NCI-H2081 (cell line): ENCODE measurements at places on chromosomes 16 and 17.

GRCh38 chr17:81510785-81511553 lies 1.6 kb downstream of the ACTG1 start:
- DNase-seq: no peak

DNA sequence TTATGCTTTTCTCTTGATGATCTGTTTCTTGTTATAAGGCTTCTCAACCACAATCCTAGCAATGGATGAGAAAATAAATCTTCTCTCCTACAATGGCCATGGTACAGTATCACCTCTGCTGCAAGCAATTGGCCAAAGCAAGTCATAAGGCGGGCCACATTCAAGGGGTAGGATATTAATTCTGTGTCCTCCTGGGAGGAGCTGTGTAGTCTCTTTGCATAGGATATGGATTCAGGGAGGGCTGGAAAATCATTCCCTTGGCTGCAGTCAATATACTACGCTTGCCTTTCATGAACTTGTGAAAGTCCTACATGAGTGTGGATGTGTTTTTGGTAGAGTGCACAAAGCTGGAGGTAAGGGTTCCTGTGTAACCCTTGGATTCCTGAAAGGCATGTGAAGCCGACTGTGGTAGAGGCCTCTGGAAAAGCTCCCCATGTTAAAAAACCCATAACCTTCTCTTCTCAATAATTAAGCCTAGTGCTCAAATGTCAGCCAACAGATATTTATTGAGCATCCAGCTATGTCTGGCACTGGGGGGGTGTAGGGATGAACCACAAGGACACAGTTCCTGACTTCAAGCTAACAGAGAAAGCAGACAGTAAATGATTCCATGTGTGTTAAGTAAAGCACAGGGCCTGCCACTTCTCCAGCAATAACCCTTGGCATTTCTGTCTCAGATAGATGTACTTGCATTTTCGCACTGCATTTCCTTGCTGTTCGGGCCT lies 147.6 kb upstream of the HS3ST3A1 start:
- DNase-seq: no peak

GRCh38 chr16:70753694-70754325 lies 47.1 kb downstream of the VAC14 start:
- no peak for DNase-seq

- DNase-seq: no peak
Observed at GRCh38 chr16:53898993-53899392, 195.0 kb downstream of the FTO start.

DNA sequence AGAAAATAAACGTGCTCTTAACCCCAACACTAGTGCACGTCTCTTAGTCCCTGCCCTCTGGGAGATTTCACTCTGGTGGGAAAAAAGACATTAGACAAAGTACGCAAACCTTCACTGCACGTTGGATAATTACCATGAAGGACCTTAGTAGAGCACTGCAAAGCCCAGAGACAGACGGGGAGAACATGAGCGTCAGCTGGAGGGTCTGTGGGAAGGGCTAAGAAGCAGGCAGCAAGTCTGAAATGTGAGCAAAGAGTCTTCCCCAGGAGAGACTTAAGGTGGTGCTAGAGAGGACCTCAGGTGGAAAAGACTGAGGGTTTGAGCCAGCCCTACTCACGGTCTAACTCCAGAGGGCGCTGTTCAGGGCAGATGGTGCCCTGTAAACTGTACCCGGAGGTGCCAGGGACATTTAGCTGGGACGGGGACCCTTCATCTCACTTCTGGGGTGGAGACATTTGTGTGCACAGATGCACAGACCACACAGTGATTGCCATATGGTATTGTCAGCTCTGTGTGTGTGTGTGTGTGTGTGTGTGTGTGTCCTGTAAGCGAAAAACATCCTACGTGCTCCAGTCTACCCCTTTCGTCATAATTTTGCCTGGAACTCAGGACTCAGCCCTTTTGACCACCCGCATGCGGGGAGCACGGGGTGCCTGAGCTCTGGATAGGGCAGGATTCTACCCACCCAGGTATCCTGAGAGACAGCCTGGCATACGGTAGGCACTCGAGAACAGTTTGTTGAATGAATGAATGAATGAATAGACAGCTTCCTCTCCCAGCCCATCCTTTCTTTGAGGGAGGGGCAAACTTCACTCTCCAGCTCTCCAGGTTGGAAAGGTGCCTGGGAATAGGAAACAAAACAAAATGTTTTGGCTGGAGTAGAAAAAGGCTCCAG lies 10.1 kb upstream of the STAC2 start:
- peak; percentile 59 for DNase-seq

DNA sequence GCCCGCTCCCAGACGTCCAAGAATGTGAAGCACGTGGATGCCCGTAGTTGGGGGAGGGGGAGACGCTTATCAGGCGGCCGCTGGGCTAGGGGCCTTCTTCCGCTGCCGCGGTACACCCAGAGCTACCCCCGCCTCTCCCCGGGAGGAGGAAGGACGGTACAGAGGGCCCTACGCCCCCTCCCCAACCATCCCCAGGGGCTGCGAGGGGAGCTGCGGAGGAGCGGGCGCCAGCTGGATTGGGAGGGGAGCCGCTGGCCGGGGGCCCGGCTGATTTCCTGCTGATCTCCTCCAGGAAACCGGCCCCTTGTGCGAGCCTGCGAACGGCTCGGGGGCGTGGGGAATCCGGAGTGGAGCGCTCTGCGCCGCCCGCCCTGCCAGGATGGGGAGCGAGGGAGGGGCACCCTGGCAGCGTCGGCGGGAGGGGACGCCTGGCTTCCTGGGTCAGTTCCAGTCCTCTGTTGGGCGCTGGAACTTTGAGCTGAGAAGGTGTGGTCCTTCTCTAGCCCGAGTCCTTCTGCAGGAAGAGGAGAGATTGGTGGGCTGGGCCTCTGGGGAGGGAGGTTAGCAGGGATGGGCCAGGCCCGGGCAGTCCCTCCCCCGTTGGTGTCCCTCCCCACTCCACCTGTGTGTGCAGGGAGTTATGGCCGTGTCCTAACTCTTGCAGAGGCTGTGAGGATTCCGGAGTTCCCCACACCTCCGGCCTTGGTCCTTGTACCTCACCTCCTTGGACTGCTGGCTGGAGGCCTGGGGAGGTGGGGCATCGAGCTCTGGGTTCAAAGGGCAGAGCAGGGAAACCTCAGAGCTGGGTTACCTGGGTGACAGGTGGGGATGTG lies 19.2 kb downstream of the GJD3 start:
- peak; percentile 79 for DNase-seq

- peak; percentile 35 for DNase-seq
Observed at GRCh38 chr17:77400445-77400870, 259.7 kb downstream of the SEC14L1 start.

DNA sequence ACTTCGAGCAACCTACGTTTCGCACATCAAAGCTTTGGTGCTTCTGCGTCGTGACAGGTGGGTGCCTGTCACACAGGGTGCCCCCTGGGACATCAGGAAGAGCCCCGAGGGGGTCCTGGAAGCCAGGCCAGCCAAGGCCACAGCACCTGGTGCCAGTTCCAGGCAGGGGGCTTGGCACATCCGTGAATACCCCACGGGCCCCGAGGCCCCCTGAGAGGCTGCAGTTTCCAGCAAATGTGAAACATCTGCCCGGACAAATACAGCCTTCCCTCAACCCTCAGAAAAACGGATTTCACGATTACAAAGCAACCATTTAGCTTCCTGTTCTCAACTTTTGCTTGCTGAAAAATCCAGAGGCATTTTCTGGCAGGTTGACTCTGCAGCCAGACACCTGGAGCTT lies 109.3 kb upstream of the METRNL start:
- DNase-seq: no peak

DNA sequence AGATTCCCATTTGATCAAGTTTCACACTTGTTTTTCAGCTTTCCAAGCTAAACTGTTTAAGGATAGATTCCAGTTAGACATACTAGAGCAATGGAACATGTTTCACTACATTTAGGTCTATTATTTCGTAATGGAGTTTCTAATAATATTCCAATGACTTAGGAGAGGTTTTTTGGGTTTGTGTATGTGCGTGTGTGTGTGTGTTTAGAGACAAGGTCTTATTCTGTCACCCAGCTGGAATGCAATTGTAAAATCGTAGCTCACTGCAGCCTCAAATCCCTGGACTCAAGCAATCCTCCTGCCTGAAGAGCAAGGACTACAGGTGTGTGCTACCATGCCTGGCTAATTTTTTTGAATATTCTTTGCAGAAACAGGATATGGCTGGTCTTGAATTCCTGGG lies 426.3 kb downstream of the ZFHX3 start:
- DNase-seq: no peak

- no peak for DNase-seq
Observed at GRCh38 chr16:51556694-51557340, 405.7 kb upstream of the SALL1 start.
